ENCODE measurements at places on chromosomes 4 and X. TPM values are rescaled to one million over a fixed set of nuclear protein-coding genes. Genes with fewer than 3 reads are reported as not detected.
A peak's percentile ranks its signal among the peaks of the same experiment; 100 is the strongest.

DNA sequence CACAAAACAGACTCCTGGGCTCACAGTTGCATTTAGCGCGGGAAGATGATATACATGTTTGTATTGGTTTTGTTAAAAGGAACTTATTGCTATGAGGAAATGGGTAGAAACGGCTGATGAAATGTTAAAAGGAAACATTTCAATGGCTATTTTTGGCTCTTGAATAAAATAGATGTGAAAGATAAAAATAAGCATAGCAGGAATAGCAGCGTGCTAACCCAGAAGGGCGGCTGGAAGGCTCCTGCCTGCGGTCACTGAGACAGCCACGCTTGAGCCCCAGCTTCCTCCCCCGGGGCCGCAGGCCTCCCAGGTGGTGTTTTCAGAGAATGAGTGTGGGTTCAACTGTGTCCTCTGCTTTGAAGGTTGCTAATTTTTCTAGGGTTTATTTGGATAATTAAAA, 35.0 kb upstream of the CLCN4 start:
- H3K27ac ChIP-seq, result no peak overlapping the region
- no peaks in the 10 kb centered on the region for H3K4me1 ChIP-seq
- no peaks in the 10 kb centered on the region for H3K27me3 ChIP-seq

GRCh38 chrX:19956306-19956705, 34.6 kb downstream of the BCLAF3 start:
- no peaks in the 10 kb centered on the region for H3K4me1 ChIP-seq
- DNase-seq, result no peak
- H3K4me3 ChIP-seq, result no peak overlapping the region
- H3K27ac ChIP-seq, result no peak overlapping the region
- H3K27me3 ChIP-seq, result no peaks in the 10 kb centered on the region

HSFX2 gene
- 0.26 TPM for total RNA-seq

DNA sequence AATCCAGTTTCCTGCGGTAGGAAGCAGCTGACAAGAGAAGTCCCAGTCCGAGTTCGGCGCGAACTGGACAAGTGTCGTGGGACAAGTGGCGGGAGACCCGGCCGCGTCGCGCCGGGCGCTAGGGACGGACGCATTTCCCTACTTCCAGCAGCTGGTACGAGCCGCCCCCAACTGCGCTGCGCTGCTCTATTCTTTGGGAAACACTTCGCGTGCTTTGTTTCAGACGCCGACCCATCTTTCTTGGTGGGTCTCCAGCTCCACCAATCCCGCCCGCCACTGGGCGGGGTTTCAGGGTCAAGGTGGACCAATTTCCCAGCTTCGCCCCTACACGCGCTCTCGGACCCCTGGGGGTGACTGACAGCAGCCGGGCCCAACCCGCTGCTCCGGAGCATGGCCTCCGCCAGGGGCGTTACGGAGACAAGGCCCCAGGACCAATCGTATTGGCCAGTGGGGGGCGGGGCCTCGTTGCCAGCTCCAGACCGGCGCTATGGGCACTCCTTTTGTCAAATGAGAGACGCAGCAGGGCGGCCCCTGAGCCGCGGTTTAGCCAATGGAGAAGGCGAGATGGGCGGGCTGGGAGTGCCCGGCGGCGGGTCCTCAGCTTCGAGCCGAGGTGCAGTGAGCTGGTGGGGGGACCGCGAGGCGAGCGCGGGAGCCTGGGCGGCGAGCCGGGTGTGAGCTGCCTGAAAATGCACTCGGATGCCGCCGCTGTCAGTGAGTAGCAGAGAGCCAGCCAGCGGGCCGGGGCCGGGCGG, at the start of gene DCUN1D4:
Gene DCUN1D4, plus strand, starts transcription at position 600 of the 755 bp plus-strand sequence. Its CDS starts 90 bp downstream, at position 690.
- H3K4me1 ChIP-seq, result peaks cover 8% of the 10 kb centered on the region
- DNase-seq, result peak; percentile 88
- no peaks in the 10 kb centered on the region for H3K27me3 ChIP-seq
- H3K27ac ChIP-seq, result peak within 1 kb of the TSS; percentile 94
- H3K36me3 ChIP-seq, result no peaks in the 10 kb centered on the region

PPARGC1A gene
- total RNA-seq, result 0.59 TPM

SMR3B gene
- not detected for total RNA-seq
